T-helper 9 cell (primary cell): ENCODE measurements at places on chromosomes 12 and 14.

GRCh38 chr12:72338437-72338836 lies 66.3 kb downstream of the TRHDE start:
- no peak for DNase-seq

- no peak for DNase-seq
These were observed 256.3 kb upstream of the CLEC14A start for GRCh38 chr14:38512236-38512635.

DNA sequence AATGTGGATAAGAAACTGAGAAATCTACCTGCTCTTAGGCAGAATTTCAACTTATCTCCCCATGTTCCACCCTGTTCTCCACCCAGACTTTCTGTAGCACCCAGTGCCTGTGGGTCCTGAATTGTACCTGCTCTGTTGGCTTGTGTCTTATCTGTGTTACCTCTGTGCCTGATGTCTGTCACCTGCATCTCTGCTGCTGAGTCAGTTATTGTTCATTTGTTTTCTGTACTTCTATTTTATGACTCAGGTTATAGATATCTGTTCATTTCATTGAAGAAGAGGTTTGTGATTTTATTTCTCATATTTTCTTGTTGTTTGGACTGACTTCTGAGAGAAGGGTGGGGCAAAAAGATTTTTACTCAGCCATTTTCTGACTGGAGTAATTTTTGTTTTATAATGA lies 11.7 kb downstream of the SOCS4 start:
- no peak for DNase-seq

- DNase-seq = no peak
These were observed 142.1 kb downstream of the KIF21A start for GRCh38 chr12:39300799-39301198.

DNA sequence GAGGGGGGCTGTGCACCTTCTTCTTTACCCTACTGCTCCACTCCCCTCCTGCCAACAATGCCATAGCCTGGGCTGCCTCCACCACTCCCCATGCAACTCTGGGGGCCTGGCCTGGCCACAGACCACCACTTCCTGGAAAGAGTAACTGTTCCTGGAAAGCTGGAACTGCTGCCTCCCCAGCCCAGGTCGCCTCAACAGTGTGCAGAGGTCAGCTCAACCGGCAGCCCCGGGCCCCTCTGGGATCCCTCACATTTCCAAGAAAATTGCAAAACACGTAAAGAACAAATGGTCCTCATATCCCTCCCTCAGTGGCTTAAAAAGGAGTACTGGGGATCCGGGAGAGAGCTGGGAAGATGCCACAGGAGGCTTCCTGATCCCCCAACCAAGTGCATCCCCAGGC lies 22.4 kb upstream of the DIO3 start:
- no peak for DNase-seq

GRCh38 chr14:69964841-69965240 lies 85.6 kb downstream of the SMOC1 start:
- DNase-seq = no peak

DNA sequence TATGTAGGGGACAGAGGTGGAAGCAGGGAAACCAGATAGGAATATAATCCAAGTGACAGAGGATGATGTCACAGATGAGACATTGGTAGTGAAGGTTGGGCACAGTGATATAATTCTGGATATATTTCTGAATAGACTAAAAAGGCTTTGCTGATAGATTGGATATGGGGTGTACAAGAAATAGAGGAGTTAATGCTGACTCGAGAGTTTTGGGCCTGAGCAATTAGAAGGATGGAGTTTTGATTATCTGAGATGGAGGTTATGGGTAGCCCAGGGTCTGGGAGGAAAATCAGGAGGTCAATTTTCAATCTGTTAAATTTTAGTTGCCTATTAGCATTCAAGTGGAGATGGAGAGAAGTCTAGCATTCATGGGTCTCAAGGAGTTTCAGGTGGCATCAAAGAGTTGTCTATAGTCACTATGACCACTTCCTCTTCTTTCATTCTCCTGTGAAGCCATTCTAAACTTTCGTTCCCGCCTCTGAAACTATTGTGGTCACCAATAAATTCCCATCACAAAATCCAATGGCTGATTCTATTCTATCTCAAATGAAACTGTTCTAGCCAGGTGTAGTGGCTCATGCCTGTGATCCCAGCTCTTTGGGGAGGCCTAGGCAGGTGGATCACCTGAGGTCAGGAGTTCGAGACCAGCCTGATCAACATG lies 10.6 kb upstream of the ANO6 start:
- DNase-seq = no peak

DNA sequence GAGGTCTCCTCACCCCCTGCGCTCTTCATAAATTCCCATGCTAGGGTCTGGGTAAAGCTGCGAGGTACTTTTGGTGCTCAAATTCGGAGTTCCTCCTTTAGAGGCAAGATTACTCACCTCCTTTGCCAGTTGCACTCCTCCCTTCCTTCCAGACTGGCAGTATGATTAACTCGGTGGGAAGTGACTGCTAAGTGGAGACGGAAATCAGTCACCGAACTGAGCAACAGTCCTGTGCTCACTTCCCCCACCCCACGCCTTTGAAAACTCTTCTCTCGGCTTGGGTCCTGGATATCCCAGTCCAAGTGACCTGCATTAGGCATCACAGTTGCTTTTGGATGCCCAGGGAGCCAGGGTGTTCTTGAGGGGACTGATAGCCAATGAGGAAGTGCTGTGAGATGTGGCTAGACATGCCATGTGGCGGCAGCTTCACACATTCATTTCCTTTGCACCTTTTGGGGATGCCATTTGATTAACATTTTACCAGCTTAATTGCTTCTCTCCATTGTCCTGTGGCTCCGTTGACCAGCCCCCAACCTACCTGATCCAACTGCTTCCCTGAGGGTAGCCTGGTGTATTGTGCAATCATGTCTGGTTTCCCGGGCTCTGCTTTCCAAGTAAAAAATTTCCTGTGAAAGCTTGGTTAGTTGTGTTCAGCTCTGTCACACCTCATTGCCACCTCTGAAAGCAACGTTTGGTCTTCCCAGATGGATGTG lies 840 bp downstream of the PNP start:
- DNase-seq = peak; percentile 26

- no peak for DNase-seq
These were observed 1.8 kb upstream of the FIGNL2 start for GRCh38 chr12:51850081-51850964.

DNA sequence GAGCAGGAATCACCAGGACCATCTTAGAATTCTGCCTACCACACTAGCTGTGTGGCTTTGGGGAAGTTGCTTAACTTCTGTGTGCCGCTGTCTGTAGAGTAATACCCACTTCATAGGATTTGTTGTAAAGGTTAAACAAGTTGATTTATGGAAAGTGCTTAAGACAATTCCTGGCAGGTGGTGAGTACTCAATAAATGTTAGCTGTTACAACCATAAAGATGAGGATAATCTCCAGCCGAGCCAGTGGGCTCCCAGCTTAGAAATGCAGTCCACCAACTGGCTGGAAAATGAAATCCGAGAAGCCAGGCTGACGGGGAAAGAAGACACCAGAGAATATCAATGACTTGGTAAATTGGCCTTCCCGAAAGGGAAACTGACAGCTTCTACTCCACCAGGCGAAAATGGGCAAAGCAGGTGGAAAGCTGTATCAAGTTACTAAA lies 173.5 kb downstream of the CHST11 start:
- no peak for DNase-seq

DNA sequence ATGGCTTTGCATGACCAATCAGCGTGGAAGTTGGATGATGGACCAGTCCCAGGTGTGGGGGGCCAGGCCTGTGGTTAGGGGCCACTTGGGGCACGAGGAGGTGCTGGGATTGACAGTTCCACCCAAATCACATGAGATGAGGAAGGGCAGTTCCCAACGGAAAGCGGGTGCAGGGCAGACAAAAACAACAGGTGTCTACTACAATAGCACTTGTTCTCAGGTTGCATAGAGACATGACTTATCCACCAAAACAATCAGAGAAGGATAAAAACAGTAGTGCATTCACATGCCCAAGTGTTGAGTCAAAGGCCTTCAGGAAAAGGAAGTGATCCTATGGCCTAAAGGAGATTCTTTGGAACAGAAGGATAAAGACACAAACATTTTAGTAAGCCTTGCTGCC lies 14.6 kb upstream of the EIF2B2 start:
- no peak for DNase-seq

GRCh38 chr14:104942586-104942985 lies 17.9 kb downstream of the PLD4 start:
- DNase-seq = no peak

GRCh38 chr12:25376407-25376806 lies 125.7 kb upstream of the KRAS start:
- no peak for DNase-seq

DNA sequence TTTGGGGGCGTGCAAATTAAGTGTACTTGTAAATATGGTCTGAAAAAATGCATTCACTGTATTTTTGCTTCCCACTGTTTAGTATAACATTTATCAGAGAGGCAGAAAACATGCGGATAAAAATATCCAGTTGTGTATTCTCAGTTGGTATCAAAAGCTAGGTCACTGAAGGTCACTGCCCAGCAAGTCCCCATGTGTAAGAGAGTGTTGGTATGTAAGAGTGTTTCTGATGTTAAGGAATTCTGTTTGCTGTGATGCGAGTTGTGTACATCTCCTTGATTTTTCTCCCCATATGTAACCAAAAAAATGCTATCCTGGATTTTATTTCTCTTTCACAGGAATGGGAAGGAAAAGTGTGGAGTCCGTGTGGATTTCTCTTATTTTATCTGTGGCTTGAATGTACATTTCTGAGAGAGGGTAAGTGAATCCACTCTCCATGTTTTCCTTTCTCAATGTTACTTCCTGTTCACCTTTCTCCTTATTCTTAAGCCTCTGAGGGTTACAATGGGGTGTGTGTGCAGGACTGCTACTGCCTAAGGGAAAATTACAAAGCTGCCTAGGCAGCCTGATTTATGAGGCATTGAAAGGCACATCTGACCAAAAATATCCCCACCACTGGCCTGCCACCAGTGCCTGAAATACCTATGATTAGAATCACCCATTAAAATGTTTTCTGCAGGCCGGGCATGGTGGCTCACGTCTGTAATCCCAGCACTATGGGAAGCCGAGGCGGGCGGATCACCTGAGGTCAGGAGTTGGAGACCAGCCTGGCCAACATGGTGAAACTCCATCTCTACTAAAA lies 97.9 kb upstream of the USP44 start:
- no peak for DNase-seq

DNA sequence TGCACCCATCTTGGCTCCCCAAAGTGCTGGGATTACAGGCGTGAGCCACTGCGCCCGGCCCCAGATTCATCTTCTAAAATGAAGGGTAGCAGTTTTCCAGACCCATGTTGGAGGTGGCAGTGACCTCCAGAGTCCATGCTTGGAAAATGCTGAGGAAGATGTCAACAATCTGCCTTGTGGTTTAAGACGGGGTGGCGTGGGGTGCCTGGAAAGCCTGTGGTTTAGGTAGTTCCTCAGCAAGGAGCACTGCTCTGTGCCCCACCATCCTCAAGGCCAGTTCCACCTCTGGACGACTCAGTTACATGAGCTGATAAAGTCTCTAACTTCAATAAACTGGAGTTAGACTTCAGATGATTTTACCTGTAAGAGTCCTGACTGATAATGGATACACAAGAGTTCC lies 48.6 kb downstream of the DRAM1 start:
- no peak for DNase-seq

- no peak for DNase-seq
These were observed 56.6 kb downstream of the SH2B3 start for GRCh38 chr12:111462210-111462769.
